OCI-LY7 (cell line): ENCODE measurements at places on chromosomes 2 and 18. TPM values are rescaled to one million over a fixed set of nuclear protein-coding genes. Genes with fewer than 3 reads are reported as not detected.
A peak's percentile ranks its signal among the peaks of the same experiment; 100 is the strongest.

GRCh38 chr2:83238111-83238510, 1221.0 kb downstream of the SUCLG1 start:
- DNase-seq: no peak

GRCh38 chr2:2026252-2026831, 282.0 kb upstream of the PXDN start:
- no peak for DNase-seq

- DNase-seq: no peak
Measured at GRCh38 chr2:189236066-189236465, 56.5 kb upstream of the COL5A2 start.

DNA sequence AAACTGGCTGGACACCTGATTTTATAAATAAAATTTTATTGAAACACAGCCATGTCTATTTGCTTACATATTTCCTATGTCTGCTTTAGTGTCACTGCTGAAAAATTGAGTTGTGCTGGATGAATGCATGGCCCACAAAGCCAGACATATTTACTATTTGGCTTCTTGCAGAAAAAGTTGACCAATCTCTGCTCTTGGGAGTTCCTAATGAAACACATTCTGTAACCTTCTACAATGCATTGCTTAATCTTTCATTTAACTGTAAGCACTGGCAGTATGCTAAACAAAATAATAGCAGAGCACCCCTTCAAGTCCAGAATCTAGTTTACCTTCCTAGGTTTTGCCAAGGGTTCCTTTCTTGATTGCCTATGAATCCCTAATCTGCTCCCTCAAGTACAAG, 17.7 kb upstream of the SERPINB7 start:
- DNase-seq: no peak

- DNase-seq: no peak
Measured at GRCh38 chr2:31476511-31477180, 62.1 kb upstream of the XDH start.

- no peak for DNase-seq
Measured at GRCh38 chr2:189580658-189581353, at the start of gene SLC40A1. Gene SLC40A1, minus strand, starts transcription at chr2:189580786. Its CDS starts 326 bp downstream, at chr2:189580460.

GRCh38 chr2:11656671-11657101, 13.3 kb downstream of the NTSR2 start:
- DNase-seq: no peak

DNA sequence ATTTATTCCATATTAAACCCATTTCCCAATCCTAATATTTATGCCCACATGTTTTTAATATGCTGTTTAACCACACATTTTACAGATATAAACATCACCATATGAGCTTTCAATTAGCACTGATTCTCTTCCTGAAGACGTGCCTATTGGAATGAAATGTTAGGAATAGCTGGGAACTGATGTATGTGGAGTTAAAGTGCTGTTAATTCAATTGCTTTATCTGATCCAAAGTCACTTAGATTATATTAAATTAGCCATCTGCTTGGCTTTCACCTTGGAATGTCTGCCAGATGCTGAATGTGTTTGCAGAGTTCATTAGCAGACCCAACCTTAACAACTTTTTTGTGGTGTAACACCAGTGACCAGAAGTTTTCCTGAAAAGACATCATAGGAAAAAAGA, 942.9 kb upstream of the KLHL29 start:
- DNase-seq: no peak

- no peak for DNase-seq
Measured at GRCh38 chr2:203670939-203671338, 35.5 kb upstream of the CD28 start.

GRCh38 chr18:67514465-67514864, 2.1 kb downstream of the DSEL start:
- DNase-seq: no peak

DNA sequence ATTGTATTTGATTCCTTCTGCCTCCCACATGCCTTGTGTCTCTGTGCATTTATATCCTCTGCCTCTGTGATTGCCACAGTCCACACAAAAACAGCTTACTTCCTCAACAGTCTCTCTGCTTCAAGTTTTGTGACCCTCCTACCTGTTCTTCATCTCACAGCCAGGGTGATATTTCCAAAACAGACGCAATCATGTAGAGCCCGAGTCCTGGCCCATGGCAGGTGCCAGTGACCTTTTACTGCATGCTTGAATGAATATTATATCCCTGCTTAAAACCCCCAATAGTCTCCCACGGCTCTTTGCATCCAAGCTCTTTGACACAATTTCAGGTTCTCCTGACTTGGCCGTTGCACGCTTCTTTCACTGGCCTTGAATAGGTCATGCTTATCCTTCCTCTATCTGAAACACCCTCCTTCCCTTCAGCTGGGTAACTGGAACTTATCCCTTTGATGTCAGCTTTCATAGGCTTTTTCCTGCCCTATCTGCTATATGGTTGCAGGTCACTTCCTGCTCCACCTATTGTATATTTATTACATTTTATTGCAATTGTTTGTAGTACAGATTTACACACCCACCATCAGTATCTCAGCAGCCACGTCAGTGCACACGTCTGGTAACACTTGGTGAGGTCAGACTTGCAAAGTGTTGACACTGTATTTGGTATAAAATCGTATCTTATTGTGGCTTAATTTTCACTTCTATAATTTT, 29.7 kb upstream of the IL1B start:
- no peak for DNase-seq

DNA sequence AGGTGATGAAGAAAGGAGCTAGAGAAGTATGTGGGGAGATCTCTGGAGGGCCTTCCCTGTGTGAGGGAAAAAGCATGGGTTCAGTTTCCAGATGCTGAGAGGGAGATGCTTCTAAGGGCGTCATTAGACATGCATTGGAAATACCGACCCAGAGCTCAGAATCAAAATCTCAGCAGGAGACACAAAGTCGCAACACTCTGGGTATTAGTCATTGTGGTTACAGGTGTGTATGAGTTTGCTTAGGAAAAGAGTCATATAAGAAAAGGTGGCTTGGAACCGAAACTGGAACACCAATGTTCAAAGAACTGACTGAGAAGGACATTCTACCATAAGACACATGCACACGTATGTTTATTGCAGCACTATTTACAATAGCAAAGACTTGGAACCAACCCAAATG, 477.1 kb downstream of the FBXO15 start:
- no peak for DNase-seq

GRCh38 chr2:11379558-11379957, 35.1 kb upstream of the ROCK2 start:
- no peak for DNase-seq

DNA sequence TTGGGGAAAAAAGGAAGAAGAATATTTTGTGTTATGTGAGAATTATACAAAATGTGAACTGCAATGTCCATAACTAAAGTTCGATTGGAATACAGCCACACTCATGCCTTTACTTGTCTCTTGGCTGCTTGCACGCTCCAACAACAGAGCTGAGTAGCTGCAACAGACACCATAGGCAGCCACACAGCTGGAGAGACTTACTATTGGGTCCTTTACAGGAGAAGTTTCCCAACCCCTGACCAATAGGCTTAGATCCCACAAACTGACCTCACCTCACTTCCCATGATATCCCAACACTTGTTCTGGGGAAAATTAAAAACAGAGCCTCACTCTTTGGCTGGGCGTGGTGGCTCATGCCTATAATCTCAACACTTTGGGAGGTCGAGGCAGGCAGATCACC, 213.8 kb downstream of the SH3BP4 start:
- DNase-seq: no peak

DNA sequence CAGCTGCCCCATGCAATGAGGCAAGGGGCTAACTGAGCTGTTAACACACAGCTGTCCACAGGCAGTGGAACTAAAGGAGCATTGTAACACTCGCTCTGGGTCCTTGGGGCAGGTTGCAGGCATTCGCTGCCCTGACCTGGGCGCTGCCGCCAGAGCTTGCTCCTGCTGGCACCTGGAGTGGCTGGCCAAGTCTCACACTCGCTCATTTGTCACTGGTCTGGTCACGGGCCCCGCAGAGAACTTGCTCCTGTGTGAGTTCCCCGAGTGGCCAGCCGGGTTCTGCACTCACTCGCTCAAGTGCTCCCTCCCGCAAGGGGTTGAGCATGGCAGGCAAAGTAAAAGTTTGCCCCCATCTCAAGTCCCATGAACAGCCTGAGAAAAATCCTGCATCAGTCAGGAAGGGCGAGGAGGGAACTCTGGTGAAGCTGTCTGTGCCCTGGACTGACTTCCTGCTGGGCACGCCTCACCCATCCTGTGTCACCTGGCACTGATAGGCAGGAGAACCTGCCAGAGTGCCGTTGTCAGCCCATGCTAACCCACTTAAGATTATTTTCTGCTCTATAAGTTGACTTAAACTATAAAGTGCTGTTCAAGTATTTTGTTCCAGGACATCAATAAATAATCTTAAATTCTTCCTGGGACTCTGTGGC, 934.8 kb upstream of the GYPC start:
- no peak for DNase-seq

- DNase-seq: no peak
Measured at GRCh38 chr18:62498616-62499262, 24.1 kb upstream of the ZCCHC2 start.

- DNase-seq: no peak
Measured at GRCh38 chr18:23316988-23317387, 136.1 kb upstream of the RIOK3 start.

DNA sequence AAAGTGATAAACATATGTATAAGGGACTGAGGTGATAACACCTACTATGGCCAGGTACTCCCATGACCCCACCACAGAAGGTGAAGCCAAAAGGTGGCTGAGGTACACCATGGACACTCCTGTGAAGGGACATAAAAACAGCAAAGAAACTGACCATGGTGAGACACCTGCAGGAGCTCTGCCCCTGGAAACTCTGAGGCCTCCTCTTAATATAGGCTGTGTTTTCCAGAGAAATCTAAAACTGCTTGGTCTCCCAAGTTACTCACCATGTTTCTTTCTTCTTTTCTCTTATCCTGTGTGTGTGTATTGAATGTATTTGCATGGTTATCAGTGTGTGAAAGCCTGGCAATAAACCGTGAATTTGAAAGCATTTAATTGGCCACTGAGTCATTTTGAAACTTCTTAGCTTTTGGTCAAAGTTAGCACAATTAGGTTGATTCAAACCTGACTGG, 739.3 kb upstream of the GCFC2 start:
- DNase-seq: no peak

DNA sequence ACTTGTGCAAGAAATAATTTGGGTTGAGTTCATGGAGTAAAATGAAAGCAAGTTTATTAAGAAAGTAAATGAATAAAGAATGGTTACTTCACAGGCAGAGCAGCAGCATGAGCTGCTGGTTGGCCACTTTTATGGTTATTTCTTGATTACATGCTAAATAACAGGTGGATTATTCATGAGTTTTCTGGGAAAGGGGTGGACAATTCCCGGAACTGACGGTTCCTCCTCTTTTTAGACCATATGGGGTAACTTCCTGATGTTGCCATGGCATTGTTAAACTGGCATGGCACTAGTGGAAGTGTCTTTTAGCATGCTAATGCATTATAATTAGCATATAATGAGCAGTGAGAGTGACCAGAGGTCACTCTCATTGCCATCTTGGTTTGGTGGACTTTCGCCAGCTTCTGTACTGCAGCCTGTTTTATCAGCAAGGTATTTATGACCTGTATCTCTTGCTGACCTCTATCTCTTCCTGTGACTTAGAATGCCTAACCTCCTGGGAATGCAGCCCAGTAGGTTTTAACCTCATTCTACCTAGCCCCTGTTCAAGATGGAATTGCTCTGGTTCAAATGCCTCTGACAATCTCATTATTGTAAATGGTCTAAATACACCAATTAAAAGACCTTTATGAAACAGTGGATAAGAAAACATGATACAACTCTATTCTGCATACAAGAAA, 114.1 kb upstream of the FIGN start:
- DNase-seq: no peak

- DNase-seq: peak; percentile 77
Measured at GRCh38 chr2:25951071-25951547, 31.2 kb downstream of the KIF3C start.

DNA sequence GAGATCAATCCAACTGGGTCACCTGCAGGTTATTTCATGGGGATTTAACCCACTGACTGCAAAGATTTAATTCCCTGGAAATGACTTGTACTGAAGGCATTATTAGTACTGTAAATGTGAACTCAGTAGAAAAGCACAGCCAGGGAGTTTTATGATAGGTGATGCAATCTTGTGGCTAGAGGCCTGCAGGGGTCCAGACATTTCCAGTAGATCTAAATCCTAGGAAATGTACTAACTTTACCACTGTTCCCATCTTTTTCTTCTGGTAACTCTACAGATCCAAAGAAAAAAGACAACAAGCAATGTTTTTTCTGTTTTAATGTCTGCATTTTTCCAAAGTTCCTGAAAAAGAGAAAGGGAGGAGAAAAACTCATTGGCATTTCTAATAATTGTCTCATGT, 500.1 kb downstream of the ARHGAP15 start:
- no peak for DNase-seq

- no peak for DNase-seq
Measured at GRCh38 chr2:189305291-189305943, 125.9 kb upstream of the COL5A2 start.

- DNase-seq: no peak
Measured at GRCh38 chr2:239433777-239434403, 33.1 kb upstream of the HDAC4 start.

GRCh38 chr2:159640176-159640575, 23.8 kb upstream of the BAZ2B start:
- DNase-seq: no peak

GRCh38 chr18:38801640-38802039, 1236.0 kb upstream of the CELF4 start:
- DNase-seq: no peak

- DNase-seq: no peak
Measured at GRCh38 chr2:110124939-110125691, 9.5 kb upstream of the MALL start.

- DNase-seq: no peak
Measured at GRCh38 chr2:102120261-102120660, 22.3 kb upstream of the IL1R1 start.

- peak; percentile 30 for DNase-seq
Measured at GRCh38 chr2:196276421-196276820, 105.0 kb upstream of the STK17B start.

IKZF2 gene
- 20.0 and 23.3 TPM in 2 replicates for total RNA-seq

TRABD2A gene
- total RNA-seq: 1.6 and 1.8 TPM in 2 replicates

GNAL gene
- total RNA-seq: 0.25 and 0.28 TPM in 2 replicates

DYNAP gene
- not detected in 2 replicates for total RNA-seq

UGT1A5 gene
- total RNA-seq: not detected in 2 replicates

CYP20A1 gene
- total RNA-seq: 19.7 and 20.3 TPM in 2 replicates

MOGAT1 gene
- not detected in 2 replicates for total RNA-seq

ICA1L gene
- 11.1 and 12.0 TPM in 2 replicates for total RNA-seq

LYG1 gene
- 1.8 and 2.2 TPM in 2 replicates for total RNA-seq

ANO7 gene
- 0.46 TPM in 1 of 2 replicates, not detected in the other for total RNA-seq

GPR39 gene
- total RNA-seq: not detected in 2 replicates

PAIP2B gene
- total RNA-seq: 6.9 and 8.2 TPM in 2 replicates

GALNT5 gene
- not detected in 2 replicates for total RNA-seq

BMP10 gene
- not detected in 2 replicates for total RNA-seq

ANKRD62 gene
- total RNA-seq: 7.1 and 7.3 TPM in 2 replicates

SLC23A3 gene
- total RNA-seq: 3.1 and 6.7 TPM in 2 replicates

MAP2 gene
- 0.10 TPM in 1 of 2 replicates, not detected in the other for total RNA-seq

AMER3 gene
- total RNA-seq: not detected in 2 replicates
